ENCODE measurements at places on chromosomes 5 and 9.

DNA sequence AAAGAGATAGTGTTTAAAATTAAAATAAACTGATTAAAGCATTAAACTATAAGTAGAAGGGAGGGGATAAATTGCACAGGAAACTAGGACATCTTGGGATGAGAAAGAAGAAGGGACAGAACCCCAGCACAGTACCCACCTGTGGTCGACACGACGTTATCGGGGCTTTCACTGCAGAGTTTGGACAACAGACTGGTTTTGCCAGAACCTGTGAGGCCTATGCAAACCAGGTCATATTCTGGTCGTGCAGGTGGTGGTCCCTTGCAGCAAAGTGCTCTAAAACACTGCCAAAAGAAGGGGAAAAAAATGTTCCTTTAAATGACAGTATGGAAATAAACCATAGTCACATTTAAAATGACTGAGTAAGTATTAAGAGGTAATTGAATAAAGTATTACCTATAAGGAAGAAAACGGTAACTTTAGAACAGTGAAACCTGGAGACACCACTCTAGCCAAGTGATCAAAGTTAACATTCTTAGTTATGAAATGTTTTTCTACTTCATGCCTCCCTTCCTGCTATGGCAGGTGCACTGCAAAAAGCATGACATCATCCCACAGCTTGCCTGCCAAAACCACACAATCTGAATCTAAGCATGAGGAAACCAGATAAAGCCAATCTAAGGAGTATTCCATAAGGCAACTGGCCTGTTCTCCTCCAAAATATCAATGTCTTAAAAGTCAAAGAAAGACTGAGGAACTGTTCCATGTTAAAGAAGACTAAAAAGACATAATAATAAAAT lies 138.6 kb downstream of the ARL15 start:
- DNase-seq, result no peak

DNA sequence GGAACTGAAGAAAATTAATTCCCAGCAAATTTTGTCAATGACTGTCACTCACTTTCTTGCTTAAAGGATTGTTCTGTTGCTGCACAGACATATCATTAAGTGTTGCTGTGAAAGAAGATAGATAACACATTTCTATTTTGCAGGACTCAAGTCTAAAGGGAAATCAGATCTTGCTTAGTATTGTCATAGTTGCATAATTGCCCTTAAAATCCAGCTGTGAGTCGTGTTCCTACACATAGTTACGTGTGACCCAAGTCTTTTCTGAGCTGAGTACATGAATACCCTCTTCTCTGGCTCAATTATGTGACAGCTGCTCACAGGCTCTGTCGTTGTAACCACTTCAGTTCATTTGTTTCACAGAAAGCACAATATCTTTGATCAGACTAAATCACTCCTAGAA lies 390.8 kb downstream of the DTWD2 start:
- DNase-seq, result no peak

DNA sequence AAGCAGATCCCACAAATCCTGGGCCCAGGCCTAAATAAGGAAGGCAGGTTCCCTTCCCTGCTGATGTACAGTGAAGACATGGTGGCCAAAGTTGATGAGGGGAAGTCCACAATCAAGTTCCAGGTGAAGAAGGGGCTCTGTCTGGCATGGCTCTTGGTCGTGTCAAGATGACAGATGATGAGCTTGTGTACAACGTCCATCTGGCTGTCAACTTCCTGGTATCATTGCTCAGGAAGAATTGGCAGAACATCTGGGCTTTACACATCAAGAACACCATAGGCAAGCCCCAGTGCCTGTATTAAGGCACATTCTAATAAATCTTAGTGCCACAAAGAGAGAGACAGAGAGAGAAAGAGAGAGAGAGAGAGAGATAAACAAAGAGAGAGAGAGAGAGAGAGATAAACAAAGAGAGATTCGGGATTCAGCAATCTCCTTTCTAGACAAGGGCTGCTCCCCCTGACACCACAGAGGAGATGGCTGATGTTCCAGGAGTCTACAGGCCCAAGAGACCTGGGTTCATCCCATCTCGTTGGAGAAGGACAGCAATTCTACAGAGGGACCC lies 45.5 kb upstream of the HSPA9 start:
- no peak for DNase-seq

GRCh38 chr9:34010979-34011378 lies 37.7 kb downstream of the UBAP2 start:
- no peak for DNase-seq

DNA sequence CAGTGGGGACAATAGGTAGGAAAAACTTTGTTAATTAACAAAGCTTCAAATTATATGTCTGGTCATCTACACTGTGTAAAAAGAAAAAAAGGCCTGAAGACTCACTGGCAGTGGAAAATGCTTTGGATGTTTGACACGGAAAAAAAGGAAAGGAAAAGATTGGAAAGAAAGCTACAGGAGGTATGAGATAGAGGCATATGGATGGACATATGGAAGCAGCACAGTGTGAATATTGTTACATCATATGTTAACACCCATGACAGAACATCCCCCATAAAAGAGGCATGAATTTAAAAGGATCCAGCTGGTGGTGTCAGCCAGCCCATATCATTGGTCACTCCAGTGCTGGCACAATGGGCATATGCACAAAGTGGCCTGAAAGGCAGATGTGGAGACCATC lies 19.0 kb upstream of the ADAMTS19 start:
- no peak for DNase-seq

DNA sequence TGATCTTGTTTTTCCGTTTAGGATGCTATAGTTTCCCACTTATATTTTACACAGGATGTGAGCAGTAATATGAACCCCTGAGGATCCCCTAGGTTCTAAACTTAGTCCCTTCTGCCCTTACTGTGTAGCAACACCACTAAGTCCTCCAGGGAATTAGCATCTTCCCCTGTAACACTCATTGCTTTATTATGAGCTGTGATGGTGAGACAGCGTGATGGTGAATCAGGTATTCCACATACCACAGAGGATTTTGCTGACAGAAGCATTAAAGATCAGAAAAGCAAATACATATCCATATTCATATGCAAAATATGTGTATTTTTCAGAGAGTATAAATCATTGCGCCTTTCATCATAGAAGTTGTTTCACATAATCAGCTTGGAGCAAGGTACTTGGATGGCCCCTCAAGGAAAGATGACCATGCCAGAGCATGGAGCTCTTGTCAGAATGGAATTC lies 317.0 kb downstream of the ICE1 start:
- DNase-seq, result no peak

- no peak for DNase-seq
These were observed 155.4 kb downstream of the PRDM6 start for GRCh38 chr5:123244458-123244857.

- no peak for DNase-seq
These were observed 76.8 kb downstream of the TRIO start for GRCh38 chr5:14219800-14220512.

- DNase-seq, result no peak
These were observed 189.5 kb upstream of the PPP1R26 start for GRCh38 chr9:135290086-135290485.

DNA sequence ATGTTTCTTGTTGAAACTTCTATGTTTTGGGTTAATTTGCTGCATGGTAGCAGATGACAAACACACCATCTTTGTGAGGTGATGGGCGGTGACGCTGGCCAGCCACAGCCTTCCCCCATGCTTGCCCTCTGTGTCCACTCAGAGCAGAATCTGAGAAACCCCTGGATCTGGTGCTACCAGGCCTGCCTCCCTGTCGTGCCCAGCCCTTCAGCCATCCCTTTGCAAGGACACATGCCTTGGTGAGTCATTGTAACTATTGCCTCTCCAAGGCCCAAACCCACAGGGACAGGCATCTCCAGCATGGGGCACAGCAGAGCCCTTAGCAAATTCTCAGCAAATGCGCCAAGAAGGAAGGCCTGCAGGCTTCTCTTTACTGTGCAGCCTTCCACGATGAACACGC lies 48.1 kb upstream of the FCN1 start:
- DNase-seq, result no peak

DNA sequence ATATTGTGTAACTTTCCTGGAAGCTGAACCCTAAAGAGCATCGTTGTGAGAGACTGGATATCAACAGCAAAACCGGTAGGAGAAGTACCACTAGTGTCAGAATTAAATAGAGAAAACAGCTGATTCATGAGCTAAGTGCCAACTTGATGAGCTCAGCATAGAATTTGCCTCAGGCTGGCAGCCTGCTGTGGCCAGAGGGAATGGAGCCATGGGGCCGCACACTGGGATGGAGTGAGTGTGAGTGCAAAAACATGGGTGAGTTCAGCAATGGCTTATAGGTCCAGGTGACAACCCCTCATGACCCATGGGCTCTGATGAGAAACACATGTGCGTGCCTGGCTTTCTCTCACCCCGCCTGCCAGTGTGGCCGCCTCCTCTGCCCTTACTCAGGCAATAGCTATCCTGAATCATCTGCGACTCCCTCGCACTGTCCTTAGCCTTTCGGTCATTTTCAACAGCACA lies 25.4 kb downstream of the ADAMTS16 start:
- no peak for DNase-seq

DNA sequence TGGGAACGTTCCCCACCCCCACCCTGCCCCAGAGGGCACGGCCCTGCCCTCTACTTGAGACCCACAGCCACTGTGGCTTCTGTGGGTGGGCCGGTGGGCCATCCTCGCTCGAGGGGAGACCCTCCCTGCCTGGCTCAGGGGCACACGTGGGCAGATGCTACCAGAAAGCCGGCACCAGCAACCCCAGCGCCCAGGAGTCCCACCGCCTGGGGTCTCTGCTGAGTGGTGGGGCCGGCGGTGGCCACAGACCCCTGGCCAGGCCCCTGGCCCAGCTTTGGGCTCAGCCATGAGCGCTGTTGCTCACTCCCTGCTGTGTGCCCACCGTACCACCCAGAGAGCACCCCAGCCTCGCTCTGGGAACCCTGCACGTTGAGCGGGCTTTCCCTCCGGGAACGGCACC lies 16.5 kb upstream of the NRARP start:
- DNase-seq, result no peak

DNA sequence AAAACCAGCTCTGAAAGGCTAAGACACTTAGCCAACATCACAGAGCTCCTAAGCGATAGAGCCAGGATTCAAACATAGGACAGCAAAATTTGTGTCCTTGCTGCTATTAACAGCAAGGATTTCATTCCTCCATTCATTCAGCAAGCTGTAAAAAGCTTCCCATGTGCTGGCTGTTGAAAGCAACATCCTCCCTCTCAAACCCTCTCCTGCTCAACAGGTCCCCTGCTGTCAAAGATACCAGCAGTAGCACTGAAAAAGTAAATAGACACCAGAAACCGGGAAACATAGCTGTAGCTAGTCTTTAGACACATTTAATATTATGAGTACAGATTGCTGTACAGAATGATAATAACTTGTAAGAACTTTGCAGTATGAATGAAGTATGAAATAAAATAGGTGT lies 52.6 kb upstream of the ADAMTSL1 start:
- DNase-seq, result no peak

DNA sequence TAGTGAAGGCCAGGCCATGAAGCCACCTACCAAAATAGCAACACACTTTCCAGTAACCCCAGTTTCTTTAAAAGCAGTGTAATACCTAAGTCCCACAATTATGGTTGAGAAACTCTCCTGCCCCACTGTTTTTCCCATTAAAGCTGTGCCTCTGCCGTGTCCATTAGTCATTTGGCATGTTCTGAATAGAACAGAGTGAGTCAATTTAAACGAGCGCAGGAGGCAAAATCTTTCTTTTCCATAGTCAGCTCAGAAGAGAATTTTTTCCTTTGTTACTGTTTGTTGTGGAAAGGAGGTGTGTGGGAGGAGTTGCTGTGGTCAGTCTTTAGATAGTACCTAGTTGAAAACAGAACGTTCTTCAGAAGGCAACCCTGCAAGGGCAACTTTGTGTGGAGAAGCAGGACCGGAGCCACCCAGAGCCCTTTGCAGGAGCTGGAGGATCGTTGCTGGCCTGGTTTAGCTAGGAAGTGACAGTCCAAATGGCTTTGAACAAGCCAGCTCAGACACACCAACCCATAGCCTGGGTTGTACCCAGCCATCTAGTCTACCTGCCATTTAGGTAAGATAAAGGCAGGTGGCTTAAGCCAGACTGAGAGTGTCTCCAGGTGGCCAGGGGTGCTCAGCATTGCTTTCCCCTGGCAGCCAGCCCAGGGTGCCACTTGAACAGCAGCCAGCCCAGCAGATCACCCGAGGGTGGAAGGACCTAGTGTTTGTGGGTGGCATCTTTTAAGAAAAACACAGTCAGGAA lies 30.4 kb downstream of the GADD45G start:
- DNase-seq, result no peak

DNA sequence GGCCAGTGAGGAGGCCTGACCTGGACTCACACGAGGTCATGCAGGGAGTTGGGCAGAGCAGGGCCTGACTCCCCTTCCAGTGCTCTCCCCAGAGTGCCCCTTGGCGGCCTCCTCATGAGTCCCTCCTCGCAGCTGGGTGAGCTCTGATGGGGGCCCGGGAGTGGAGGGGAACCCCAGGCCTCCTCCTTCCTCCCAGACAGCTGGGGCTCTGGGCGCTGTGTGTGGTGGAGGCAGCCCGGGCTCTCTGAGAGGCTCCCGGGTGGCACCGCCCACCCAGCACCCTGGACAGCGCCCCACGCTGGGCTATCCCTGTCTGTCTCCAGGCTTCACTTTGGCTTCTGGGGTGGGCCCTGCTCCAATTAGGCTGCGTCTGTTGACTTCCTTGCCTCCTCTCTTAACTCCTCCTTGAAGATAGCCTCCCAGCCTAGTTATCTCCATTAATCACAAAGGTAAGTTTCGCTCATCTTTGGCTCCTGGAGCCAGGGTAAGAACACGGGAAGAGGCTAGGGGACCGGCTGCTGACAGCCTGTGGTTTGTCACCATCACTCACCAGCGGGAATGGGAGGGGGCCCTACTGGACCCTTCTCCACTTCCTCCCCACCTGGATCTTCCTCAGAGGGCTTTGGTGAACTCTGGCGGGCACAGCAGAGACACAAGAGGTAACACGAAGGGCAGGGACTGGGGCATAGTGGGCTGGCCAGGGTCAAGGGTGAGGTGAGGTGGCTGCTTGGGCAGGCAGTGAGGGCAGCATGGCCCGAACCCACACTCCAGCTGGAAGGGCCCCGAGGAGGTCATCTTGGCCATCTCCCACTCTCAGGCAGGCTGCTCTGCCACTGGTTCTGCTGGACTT lies 13.1 kb downstream of the PSD2 start:
- DNase-seq, result peak; percentile 21

DNA sequence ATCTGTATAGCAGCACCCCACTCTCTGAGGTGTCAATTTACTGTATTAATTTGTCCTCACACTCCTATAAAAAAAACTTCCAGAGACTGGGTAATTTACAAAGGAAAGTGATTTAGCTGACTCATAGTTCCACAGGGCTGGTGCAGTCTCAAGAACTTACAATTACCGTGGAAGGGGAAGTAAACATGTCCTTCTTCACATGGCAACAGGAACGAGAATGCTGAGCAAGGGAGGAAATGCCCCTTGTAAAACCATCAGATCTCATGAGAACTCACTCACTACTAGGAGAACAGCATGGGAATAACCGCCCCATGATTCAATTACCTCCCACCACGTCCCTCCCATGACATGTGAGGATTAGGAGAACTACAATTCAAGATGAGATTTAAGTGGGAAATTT lies 602.6 kb downstream of the MTRR start:
- DNase-seq, result no peak
